Fibroblast of the aortic adventitia (primary cell): ENCODE measurements at places on chromosomes 7 and 10. TPM values are rescaled to one million over a fixed set of nuclear protein-coding genes. Genes with fewer than 3 reads are reported as not detected.

SPAG6 gene
- not detected in 2 replicates for total RNA-seq

TCAF2 gene
- total RNA-seq, result 1.6 TPM in 2 replicates

- DNase-seq, result no peak
Measured at GRCh38 chr10:46526682-46527038, 29.8 kb downstream of the GPRIN2 start.

DNA sequence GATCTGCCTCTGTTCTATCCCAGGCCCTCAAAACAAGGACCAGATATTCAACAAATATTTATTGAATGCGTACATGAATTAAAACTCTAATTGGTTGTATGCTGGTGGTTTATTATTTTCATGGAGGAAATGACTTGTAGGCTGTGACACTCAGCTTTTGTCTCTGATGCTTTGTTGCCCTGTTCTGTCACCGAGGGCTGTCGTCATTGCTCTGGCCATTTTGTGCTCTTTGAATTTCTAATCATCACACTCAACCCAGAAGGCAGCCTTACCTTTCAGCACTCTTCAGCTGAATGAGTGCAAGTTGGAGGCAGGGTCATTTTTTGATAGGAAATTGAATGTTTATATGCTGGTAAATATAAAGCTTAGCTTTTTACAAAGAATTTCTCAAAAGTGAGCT, 14.5 kb downstream of the SRGN start:
- DNase-seq, result no peak

GRCh38 chr7:22234227-22234626, 122.7 kb downstream of the RAPGEF5 start:
- peak; percentile 72 for DNase-seq

- no peak for DNase-seq
Measured at GRCh38 chr7:8783229-8783628, 349.8 kb downstream of the NXPH1 start.

GRCh38 chr7:70630440-70630817, 501.5 kb upstream of the GALNT17 start:
- peak; percentile 5 for DNase-seq

GRCh38 chr7:2641406-2642393, 9.9 kb downstream of the TTYH3 start:
- peak; percentile 97 for DNase-seq
